ENCODE measurements at places on chromosomes 12 and 14.

DNA sequence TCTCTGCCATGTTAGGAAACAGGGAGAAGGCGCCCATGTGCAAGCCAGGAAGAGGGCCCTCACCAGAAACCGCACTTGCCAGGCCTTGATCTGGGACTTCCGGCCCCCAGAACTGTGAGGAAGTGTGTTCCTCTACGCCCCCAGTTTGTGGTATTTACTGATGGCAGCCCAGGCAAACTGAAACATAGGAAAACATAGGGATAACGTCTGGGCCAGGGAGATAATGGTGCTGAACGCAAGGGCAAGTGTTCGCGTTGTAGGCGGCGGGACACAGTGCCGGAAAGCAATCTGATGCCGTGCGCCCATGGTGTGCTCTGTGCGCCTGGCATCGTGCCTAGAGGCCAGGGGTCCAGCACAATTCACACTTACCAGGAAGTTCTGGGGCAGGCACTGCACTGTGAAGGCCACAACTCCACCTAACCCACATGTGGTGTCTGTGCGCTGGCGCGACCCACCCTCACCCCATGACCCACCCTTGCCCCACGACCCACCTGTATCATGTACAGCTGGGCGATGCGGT lies 53.6 kb downstream of the ARL6IP4 start:
- no peak for DNase-seq

GRCh38 chr14:101992708-101993107 lies 28.3 kb downstream of the DYNC1H1 start:
- DNase-seq, result no peak

GRCh38 chr12:100895192-100895591 lies 100.6 kb downstream of the ANO4 start:
- DNase-seq, result no peak

DNA sequence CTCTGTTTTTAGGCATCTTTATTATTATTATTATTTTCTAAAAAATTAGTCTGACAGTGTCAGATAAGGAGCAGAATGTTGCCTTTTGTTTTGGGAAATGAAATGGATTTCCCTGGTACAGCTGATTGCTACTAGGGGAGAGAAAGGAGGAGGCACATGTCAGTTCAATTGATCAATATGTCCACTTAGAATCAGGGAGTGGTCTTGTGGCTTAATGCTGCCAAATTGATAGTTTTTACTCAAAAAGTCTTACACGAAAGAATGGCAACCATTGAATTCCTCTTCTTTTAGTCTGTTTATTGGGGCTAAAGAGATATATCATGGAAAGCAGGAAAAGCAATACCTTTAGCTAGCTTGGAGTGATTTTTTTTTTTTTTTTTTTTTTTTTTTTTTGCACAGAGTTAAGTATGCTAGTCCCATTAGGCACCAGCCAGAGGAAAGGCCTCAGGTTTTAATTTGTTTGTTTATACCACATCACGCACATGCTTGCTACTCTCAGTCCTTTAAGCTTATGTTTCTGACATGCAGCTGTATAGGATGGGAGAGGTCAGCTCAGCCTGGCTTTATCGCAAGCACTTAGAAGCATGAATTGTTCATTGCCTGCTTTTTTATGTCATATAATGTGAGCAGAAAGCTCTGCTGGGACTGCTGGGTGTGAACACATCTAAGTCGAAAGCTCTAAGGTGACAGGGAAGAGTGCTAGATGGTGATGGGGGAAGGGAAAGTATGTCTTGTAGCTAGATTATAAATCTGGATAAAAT lies 1.4 kb downstream of the AKAP6 start:
- DNase-seq, result no peak

DNA sequence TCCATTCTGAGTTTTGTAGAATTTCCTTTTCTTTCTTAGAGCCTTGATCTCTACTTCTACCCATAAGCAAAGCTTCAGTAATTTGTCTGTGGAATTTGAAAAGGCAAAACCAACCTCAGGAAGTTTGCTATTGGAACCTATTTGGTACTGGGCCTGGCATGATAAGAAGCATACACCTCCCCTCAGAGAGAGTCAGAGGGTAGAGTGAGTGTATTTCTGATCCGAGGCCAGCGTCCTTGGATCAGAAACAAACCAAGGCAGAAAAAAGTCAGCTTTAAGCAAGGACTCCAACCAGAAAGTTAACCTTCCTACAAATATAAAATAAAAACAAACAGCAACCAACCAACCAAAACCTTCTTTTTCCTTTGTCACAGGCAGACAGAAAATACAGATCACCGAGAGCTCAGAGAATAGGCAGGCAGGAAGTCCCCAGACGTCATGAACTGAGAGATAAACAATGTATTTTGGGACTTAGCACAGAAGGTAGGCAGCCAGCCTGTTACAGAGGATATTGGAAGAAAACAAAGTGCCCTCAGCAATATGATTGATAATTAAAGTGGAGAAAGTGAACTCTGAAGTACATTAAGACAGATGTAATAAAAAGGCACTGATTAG lies 141.5 kb downstream of the NEDD1 start:
- DNase-seq, result no peak

- DNase-seq, result no peak
These were observed 1543.5 kb downstream of the AACS start for GRCh38 chr12:126608607-126609175.

GRCh38 chr14:30134936-30135335 lies 207.3 kb upstream of the PRKD1 start:
- no peak for DNase-seq

GRCh38 chr12:52248541-52249461 lies 15.8 kb downstream of the KRT7 start:
- DNase-seq, result no peak

GRCh38 chr14:68380329-68380741 lies 412.5 kb downstream of the ZFP36L1 start:
- DNase-seq, result no peak

- DNase-seq, result no peak
These were observed 12.8 kb upstream of the SLC25A3 start for GRCh38 chr12:98580695-98581094.

DNA sequence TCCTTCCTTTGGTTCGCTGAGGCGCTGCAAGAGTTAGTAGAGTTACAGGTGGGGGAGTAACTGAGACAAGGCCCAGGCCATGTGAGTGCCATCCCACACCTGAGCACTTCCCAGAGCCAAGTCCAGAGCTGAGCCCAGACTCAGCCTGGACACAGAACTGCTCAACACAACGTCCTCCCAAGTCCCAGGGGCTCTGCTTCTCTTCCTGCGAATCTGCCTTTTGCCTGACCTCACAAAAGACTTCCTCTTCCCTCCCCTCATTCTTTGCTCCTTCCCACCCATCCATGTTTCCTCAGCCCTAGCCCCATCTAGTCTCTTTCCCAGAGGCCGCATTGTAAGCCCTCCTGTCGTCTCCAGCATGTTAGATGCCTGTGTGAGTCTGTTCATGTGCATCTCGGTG lies 16.6 kb upstream of the MCRS1 start:
- no peak for DNase-seq

GRCh38 chr12:8593246-8593645 lies 19.4 kb downstream of the AICDA start:
- DNase-seq, result no peak

DNA sequence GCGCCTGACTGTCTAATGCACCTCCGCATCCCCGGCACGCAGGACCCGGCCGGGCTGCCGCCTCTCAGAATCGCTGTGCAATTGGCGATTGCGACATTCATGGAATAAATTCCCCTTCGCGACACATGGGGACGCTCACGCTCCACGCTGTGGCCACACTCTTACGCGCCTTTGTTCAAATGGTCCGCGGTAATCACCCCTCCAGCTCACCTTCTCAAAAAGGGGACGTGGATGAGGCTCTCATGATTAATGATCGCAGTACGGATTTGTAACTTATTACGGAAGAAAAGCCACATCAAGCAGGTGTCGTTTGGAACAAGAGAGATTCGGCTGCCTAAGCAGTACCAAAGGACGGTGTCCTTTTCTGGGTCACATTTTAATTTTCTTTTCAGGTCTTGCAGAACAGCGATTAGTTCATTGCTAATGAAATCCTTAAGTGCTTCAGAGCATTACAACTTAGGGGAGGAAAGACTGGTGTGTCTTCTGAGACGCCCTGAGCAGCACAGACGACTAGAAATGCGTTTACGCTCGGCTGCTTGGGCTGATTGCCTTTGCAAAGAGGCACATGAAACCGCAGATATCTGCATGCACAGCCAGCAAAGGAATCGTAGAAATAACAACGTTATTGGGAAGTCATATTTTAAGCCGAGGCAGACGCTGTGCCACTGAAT lies 37.3 kb upstream of the ADGRD1 start:
- DNase-seq, result peak; percentile 80

DNA sequence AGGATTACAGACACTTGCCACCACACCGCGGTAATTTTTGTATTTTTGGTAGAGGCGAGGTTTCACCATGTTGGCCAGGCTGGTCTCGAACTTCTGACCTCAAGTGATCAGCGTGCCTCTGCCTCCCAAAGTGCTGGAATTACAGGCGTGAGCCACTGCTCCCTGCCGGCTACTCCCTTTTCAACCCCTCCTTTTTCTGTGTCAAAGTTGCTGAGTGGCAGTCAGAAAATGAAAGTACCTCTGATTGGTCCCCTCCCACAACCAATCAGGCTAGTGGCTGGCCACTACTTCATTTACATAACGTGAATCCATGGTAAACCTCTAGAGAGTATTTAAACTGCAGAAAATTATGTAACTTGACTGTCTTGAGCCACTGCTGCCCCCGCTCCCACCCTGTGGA lies 5.9 kb downstream of the RESF1 start:
- DNase-seq, result no peak

- no peak for DNase-seq
These were observed 24.9 kb downstream of the NAV3 start for GRCh38 chr12:77855548-77855947.

GRCh38 chr12:90129366-90130030 lies 420.9 kb upstream of the ATP2B1 start:
- no peak for DNase-seq

GRCh38 chr14:75430526-75430925 lies 2.7 kb downstream of the JDP2 start:
- no peak for DNase-seq

DNA sequence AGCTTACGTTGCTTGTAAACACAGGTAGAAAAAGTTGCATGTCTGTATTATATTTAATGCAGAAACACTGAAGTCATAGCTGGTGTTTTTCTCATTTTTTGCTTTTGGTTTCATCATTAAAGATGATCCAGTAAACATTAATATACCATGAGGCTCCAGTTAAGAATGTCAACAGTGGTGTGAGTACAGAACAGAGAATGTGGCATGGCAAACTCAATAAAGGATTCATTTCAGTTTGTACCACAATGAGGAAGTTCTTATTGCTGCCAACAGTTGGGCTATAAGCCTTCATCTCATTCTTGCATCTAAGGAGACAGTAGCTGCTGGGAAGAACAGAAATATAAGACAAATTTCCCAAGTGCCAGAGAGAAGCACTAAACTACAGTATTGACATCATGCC lies 72.1 kb upstream of the ST8SIA1 start:
- DNase-seq, result no peak

- DNase-seq, result no peak
These were observed 278.5 kb upstream of the PLEKHG7 start for GRCh38 chr12:92424338-92424737.

DNA sequence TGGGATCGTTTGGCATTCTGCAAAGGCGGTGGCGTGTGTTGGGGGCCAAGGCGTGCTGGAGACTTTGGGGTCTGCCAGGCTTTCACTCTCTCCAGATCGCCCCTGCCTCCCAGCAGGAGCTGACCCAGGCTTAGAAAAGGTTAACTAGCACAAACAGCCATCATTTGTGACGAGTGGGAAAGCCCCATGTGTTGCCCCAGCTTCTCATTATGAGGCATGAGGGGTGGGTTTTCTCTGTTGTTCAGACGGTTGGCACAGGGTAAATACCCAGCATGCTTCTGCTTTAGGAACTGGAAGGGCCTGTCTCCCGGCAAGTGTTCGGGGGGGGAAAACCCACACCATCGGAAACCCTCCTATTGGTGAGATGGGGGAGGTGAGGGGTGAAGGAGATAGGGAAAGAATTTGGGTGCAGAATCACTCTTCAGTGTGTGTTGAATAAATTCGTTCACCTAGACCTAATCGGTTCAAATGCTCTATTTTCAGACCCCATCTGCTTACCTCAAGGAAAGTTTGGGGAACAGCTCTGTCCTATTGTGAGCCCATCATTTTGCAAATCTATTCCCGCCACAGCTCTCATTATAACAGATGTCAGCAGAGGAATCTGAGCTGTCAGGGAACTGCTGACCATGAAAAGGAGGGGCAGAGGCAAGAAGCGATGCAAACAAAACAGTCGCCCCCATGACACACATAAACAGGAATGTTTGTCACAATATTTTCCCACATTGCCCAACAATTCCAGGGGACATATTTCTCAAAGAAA lies 34.7 kb upstream of the C12orf42 start:
- no peak for DNase-seq

DNA sequence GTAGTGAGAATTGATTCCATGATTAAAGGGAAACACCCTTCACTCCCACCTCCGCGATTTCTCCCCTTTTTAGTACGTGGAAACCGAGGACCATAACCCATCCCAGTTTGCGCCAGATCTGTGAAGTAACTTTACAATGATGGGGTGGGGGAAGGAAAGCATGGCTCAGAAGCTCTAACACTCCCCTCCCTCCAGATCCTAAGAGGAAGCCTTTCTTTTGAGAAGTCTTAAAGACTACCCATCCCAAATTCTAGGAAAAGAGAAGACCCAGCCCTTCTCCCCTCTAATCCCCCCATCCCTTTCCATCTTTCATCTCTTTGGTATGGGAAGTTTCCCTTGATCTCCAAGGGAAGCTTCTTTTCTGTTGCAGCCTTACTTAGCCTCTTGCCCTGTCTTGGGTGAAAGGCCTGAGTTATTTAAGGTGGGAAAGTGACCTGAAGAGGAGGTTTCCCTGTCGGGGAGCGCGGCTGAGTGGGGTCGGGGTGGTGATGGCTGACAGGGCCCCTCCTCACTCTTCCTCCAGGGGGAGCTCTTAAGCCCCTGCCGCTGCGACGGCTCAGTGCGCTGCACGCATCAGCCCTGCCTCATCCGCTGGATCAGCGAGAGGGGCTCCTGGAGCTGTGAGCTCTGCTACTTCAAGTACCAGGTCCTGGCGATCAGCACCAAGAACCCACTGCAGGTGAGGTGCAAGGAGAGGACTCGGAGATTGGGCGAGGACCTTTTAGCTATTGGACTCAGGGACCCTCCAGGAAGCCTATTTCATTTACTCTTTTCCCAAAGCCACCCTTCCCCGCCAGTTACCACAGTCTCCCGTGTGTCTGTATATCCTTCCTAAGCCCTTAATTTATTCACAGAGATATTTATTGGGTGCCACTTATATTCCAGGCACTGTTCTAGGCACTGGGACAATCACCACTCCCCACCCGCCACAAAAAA lies 1.8 kb downstream of the MARCHF9 start:
- DNase-seq, result no peak

DNA sequence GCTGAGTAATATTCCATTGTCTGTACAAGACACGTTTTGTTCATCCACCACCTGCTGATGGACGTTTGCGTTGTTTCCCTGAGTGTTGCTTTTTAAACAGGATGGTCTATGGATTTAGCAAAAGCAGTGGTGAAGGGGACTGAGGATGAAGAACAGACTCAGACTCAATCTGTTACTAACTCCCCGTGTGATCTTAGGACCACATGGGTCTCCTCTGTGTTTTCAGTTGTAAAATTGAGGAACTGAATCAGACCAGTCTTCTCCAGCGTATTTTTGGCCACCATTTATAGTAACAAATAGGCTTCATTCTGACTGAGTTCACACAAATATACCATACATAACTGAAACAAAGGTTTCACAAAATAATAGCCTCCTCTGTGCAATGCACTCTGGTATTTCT lies 85.6 kb downstream of the FOXN3 start:
- DNase-seq, result no peak

Measured in right atrium auricular region (tissue), 2 donors.